ENCODE measurements at places on chromosomes 16 and 17.

DNA sequence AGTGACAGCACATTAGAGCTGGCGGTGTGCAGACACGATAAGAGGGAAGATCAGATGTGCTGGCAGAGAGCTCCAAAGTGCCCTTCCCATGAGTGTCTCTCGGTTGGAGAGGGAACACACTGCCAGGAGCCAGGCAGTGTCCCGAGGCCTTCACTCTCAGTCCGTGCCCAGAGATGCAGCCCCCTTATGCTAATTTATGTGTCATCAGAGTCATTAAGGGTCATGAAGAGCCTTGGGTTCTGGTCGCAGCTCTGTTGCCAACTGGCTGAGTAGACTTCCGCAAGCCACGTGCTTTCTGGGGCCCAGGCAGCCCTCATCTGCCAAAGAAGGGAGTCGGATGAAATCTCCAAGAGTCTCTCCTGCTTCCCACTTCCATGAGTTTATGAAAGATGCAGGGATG lies 232.5 kb downstream of the MSI2 start:
- no peak for DNase-seq

DNA sequence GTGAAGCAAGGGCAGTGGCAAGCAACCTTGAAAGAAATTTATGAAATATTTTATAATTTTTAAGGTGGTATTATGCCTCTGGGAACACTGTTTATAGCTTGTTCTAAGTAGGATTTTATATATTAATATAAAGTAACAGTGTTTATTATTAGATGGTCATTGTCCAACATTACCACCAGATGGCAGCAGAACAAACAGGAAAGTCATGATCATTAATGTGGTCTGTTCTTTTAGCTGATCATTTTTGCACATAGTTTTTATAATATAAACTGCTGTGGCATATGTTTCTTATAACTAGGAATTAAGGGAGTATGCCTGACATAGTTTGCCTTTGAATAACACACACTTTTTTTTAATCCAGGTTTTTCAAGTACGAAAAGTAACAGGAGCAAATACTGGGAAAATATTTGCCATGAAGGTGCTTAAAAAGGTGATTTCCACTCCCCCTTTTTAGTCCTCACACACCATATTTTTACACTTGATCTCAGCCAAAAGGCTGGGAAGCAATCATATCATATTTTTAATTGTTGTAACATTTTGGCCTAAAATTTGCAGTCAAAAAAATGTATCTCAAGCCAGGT lies 21.4 kb downstream of the RPS6KB1 start:
- DNase-seq: peak; percentile 45

DNA sequence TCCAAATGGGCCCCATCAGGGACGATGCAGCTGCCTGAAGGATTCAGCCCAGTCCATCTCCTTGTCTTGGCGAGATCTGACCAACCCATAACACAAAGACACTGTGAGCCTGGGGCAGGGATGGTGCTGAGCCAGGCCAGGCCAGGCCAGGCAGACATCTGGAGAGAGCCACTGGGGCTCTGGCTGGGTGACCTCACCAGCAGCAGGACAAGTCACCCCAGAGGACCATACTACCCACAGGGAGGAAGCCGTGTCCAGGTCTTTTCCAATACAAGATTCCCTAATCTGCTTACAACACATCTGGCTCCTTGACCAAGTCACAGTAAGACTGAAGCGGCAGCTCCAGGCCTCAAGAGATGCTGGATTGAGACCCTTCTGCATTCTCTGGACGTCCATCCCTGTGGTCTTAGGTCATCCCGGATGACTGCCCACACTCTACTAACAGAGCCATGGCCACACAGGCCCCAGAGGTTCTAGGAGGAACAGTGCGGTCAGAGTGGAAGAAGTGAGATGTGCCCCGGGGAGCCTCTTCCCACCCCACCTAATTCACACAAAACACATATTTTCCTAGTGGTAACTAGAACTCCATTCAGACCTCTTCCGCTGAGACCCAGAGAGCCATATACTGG lies 81.8 kb upstream of the RCVRN start:
- no peak for DNase-seq

DNA sequence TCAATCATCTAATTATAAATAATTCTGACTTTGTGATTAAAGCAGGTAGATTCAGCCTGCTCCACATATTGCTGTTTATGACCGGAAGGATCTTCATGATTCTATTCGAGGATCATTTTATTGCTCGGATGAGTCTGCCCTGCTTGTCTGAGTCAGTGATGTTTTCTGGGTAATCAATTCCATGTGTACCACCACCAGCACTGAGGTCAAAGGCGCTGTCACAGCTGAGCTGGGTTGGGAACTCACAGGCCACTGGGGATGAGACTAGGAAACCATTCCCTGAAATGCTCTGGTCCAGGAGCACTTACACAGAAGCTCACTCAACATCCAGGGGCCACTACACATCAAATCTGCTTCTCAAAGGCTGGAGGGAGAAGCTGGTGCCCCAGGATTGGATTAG lies 30.4 kb upstream of the ERN1 start:
- DNase-seq: no peak

DNA sequence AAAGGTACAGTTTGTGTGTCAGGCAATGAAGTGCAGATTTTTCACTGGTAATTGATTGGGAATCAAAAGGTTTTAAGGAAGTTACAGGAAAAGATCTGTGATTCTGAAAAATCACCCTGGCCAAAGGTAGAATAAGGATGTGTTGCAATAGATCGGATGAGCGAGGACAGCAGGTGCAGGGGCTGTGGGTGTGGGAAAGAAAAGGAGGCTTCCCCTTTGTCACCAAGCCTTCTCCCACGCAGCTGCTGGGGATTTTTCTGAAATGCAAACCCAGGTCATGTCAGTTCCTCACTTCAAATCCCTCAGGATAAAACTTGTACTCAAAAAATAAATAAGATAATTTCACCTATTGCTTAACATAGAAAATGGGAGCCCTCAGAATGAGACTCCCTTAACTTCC lies 47.9 kb upstream of the ARHGAP17 start:
- DNase-seq: no peak

DNA sequence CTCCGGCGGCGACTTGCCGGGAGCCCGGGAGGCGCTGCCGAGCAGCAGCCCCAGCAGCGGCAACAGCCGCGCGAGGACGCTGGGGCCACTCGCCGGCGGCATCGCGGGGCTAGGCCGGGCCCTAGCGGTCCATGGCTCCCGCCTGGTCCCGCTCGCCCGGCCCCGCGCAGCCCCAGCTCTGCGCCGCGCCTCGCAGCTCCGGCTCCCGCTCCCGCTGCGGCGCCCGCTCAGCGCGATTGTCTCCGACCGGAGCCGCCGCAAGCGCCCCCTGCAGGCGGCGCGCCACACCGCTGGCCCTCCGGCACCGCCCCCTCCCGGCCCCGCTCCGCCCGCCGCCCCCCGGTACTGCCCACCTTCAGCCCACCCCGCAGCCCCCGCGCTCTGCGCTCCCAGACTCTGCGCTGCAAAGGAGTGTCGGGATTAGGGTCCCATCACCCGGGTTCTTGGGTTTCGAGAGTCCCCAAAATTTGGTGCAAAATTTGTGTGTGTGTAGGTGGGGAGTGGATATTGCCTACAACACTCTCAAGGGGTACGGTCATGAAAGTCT lies at the start of gene FAM171A2:
TSS of gene FAM171A2 (minus strand) at position 241 of the 547 bp plus-strand sequence. CDS start at position 102, 139 bp downstream.
- DNase-seq: peak; percentile 63

DNA sequence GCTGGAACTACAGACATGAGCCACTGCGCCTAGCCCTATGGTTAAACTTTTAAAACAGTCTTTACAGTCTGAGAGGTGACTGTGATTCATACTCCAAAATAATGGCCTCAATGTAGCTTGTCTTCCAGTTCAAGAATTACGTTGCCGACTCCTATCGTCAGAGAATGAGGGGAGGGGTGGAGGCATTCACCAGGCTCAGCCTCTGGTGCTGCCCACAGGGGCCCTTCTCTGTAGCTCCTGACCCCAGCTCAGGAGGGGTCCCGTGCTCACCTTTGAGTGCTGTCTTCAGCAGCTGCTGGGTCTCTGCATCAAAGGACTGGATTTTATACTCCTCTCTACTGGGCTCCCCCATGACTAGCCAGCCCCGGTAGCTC lies 1.2 kb downstream of the MIF4GD start:
- DNase-seq: no peak

DNA sequence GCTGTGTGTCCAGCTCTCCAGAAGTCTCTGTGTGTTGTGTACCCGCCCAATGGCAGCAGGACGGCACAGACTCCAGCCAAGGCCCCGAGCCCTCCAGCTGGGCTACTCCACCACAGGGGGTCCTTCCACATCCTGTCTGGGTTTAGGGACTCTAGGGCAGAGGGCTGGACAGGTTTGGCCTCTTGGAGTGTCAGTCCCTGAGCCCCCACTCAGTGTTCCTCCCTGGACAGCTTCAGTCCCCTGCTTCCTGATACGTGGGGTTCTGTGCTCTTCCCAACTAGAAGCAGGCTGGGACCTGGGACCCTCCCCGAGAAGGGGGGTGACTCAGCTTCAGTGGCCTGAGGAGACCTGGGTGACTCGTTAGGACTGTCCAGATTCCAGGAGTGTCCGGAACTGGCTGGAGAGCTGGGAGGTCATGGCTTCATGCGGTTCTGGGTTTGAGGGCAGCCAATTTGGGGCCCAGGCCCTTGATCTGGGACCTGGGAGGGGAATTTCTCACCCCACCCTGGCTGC lies 4.2 kb downstream of the CDK3 start:
- no peak for DNase-seq

DNA sequence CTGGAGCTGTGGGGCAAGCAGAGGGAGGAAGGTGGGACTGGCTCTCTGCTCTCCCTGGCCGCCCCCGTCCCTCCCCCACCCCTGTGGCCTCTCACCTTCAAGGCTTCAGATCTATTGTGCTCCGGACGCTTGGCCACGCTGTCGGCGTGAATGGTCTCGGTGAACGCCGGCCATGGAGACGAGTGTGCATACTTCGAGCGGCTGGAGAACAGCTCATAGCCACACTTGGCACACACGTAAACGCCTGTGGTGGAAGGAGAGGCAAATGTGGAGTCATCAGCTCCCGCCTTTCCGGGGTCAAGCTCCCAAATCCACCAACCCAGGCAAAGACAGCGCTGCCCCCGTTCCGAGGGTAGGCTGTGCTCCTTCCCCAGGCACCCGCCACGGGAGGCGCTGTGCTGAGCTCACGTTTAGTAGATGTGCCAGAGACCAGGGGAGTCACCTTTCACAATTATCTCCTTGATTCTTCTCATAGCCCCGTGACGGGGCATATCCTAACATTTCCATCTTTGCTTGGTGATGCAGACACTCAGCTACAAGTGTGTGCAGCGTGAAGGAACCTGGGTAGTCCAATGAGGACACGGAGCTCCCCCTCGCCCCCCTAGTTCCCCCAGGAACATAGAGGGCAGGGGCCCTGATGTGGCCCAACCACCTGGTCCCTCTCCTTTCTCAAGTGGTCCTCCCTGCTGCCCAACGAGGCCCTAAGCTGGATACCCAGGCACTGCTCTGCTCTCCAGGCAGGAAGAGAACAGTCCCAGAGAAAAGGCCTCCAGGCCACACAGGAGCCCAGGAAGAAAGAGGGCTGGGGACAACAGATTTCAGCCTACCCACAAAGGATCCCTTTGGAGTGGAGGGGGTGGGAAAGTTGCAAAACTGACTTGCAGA lies 1.6 kb downstream of the MSRB1 start:
- no peak for DNase-seq

- no peak for DNase-seq
Measured at GRCh38 chr17:50816271-50816670, 19.1 kb upstream of the WFIKKN2 start.

GRCh38 chr16:17358355-17358754 lies 112.4 kb downstream of the XYLT1 start:
- DNase-seq: no peak

- DNase-seq: no peak
Measured at GRCh38 chr16:4048481-4048880, 67.8 kb downstream of the ADCY9 start.

DNA sequence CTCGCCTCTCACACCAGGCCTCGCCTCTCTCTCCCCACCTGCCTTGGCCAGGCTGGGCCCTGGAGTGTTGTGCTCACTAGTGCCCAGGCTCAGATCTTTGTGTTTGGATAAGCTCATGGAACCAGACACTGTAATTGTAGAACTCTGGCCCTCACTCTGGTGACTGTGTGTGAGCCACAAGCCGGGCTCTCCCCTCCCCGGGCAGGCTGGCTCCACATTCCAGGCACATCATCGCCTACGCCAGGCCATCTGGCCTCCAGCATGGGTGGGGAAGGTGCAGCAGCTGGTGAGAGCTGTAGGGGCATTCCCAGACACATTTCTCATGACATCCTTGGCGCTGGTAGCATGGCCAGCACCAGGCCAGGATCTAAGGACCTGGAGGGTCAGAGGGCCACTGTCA lies 202.3 kb downstream of the RAB11FIP4 start:
- no peak for DNase-seq

GRCh38 chr17:46108120-46108519 lies 85.1 kb downstream of the KANSL1 start:
- no peak for DNase-seq

DNA sequence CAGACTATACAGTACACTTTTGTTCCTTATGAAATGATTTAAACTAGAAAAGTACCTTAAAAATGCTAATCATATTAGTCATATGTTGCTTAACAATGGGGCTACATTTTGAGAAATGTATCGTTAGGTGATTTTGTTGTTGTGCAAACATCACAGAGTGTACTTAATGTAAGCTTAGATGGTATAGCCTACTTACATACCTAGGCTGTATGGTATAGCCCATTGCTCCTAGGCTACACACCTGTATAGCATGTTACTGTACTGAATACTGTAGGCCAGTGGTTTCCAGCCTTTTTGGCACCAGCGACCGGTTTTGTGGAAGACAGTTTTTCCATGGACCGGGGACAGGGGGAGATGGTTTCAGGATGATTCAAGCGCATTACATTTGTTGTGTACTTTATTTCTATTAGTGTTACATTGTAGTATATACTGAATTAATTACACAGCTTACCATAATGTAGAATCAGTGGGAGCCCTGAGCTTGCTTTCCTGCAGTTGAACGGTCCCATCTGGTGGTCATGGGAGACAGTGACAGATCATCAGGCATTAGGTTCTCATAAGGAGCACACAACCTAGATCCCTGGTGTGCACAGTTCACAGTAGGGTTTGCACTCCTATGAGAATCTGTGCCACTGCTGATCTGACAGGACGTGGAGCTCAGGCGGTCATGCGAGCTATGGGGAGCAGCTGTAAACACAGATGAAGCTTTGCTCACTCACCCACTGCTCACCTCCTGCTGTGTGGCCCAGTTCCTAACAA lies 35.0 kb upstream of the MRC2 start:
- peak; percentile 33 for DNase-seq

DNA sequence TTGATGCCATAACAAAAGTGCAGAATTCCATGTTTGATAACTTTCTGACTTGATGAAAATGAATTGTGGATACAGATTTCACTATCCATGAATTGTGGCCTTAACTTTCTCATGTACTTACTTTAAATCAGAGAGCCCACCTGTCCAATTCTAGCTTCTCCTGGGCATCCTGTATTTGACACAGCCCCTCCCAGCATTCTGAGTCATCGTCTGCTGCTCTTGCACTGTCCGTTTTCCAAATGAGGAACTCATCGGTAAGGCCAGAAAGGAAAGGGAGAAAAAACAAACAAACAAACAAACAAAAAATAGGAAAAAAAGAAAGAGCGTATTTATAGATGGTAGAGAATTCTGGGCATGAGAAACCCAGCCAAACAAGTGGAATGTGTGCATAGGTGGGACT lies 361.6 kb downstream of the WWOX start:
- DNase-seq: no peak

- peak; percentile 36 for DNase-seq
Measured at GRCh38 chr16:23557779-23558702, 514 bp downstream of the UBFD1 start.

Data from NCI-H146 (cell line).